Activated CD4-positive, CD25-positive, alpha-beta regulatory T cell treated with anti-CD3 and anti-CD28 coated beads, Interleukin-2, amount 50 U/mL, for 16 hours (primary cell): ENCODE measurements at places on chromosomes 4 and X.

- DNase-seq: no peak
These were observed 11.7 kb downstream of the RELL1 start for GRCh38 chr4:37674439-37674838.

DNA sequence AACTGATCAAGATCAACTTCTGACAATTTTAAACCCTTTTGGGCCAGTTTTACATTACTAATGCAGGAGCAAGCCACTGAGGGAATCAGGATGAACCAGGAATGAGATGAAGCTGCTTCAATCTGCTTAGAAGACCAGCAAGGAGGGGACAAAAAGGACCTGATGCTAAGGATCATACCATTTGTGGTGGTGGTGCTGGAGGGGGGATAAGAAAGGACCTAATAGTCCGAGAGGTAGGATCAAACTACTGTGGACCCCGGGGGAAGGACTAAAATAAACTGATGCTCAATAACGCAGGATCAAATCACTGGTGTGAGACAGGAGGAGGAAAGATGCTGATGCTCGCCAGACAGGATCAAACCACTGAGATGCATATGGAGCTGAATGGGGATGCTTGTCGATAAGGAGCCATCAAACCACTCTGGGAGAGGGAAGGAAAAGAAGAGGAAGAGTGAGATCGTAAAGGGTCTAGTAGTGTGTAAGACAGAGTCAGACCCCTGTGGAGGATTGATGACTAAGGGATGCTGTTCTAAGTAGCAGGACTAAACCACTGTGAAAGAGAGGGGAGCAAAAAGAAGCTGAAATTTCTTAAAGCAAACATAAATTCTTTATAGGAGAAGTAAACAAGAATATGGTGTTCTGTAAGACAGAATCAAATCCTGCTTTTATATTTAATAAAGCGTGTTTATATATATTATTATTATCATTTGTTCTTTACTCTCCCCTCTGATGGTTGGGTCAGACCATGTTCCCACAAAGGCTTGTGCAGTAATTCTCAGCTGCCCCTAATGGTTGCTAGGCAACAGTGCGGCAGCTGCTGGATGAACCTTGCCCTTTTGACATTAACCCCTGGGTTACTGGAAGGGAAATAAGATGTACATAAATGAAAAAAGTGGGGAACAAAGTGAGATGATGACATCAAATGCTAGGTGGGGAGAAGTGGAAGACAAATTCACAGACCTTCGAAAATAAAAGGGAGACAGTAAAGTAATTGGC, 432.5 kb upstream of the FGF16 start:
- no peak for DNase-seq

- DNase-seq: no peak
These were observed 9.5 kb upstream of the SFRP2 start for GRCh38 chr4:153798420-153798819.

GRCh38 chr4:5783486-5783885, 72.5 kb downstream of the EVC start:
- no peak for DNase-seq

- no peak for DNase-seq
These were observed 18.8 kb downstream of the MSANTD1 start for GRCh38 chr4:3267576-3268394.

DNA sequence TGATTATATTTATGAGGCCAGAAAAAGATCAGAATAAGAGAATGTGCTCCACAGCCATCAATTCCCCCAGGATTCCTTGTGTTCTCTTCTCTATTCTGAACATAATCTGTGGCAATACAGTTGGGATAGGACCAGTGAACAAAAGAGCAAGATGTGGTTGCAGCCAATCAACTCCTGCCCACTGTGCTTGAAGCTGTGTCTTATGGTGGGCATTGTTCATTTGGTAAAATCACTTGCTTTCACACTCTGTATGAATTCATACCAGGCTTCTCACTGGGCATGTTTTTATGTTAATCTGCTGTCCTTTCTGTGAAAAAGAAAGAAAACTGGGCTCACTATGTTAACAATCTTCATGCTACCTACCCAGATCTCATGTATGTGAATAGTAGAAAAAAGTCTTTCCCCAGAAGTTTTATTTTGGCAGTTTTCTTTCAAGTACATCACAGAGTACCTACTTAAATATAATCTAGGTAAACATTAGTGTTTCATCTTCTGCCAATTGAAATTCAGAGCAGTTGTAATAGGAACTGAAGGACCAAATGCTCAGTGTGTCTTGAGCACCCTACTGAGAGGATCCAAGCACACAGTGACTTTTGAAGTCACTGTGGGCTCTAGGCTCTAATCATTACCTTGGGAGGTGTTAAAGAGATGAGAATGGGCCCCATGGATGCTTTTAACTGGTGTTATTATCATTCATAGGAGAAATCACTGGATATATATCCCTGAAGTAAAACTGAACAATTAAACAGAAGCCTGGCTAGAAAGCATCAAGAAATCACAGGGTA, 429.2 kb upstream of the TRAM1L1 start:
- DNase-seq: no peak

DNA sequence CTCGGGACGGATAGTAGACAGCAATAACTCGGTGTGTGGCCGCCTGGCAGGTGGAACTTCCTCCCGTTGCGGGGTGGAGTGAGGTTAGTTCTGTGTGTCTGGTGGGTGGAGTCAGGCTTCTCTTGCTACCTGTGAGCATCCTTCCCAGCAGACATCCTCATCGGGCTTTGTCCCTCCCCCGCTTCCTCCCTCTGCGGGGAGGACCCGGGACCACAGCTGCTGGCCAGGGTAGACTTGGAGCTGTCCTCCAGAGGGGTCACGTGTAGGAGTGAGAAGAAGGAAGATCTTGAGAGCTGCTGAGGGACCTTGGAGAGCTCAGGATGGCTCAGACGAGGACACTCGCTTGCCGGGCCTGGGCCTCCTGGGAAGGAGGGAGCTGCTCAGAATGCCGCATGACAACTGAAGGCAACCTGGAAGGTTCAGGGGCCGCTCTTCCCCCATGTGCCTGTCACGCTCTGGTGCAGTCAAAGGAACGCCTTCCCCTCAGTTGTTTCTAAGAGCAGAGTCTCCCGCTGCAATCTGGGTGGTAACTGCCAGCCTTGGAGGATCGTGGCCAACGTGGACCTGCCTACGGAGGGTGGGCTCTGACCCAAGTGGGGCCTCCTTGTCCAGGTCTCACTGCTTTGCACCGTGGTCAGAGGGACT, 5.7 kb upstream of the MSANTD1 start:
- DNase-seq: no peak

- DNase-seq: no peak
These were observed 12.4 kb downstream of the PHKA2 start for GRCh38 chrX:18971506-18971905.

DNA sequence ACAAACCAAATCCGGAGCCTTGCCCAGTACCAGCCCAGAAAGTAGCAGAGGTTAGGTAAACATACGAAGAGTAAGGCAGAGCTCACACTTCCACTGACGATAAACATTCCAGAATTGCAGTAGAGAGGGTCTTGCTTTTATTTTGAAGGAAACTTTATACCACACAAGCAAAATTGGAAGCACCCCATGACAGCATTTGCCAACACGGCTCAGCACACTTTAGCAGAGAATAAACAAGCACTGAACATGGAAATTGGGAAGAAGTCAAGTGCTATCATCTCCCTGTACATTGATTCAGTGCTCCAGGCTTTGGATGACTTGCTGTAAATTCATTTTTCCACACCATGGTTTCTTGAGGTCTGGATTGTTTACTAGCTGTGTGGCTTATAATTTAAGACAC, 160.7 kb upstream of the FAM47C start:
- DNase-seq: no peak

DNA sequence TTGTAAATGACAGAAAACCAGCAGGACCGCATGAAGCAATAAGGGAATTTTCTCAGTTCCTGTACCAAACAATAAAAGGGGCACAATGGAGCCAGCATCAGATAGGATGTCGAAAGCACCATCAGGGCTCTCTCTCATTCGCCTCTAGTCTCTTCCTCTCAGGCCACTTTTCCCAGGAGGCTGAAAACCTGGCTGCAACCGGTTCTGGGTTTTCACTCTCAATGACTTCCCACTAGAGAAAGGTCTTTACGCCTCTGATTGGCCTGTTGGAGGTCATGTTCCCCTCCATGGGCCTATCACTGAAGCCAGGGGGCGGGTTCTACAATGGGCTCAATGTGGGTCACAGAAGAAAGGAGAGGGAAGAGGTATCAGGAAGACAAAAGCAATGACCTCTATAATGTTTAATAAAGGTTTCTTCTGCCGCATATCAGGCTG, 29.3 kb downstream of the ZNF827 start:
- no peak for DNase-seq

DNA sequence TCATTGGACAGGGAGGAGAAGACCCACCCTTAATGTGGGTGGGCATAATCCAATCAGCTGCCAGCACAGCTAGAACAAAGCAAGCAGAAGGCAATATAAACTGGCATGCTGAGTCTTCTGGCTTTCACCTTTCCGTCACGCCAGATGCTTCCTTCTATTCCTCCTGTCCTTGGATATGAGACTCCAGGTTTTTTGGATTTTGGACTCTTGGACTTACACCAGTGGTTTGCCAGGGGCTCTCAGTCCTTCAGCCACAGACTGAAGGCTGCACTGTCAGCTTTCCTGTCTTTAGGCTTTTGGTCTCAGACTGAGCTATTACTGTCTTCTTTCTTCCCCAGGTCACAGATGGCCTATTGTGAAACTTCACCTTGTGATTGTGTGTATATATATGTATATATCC, 32.2 kb upstream of the UGT2B4 start:
- no peak for DNase-seq

- DNase-seq: no peak
These were observed 7.6 kb downstream of the CITED1 start for GRCh38 chrX:72297953-72298730.

DNA sequence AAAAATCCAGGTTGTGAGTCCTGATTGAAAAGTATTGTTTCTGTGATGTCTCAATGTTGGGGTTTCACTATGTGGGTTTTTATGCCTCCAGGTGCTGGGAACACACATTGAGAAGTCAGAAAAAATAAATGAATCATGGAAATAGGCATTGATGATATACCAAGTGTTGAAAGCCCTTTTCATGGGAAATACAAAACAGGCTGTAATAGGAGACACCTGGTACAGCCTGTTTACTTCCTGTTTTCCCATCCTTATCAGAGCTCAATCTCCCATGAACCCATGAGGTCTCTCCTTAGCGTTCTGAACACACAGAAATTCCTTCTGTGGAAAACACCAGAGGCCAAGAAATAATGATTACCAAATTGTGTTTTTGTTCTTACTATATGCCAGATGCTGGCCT, 106.3 kb upstream of the BOD1L1 start:
- no peak for DNase-seq

DNA sequence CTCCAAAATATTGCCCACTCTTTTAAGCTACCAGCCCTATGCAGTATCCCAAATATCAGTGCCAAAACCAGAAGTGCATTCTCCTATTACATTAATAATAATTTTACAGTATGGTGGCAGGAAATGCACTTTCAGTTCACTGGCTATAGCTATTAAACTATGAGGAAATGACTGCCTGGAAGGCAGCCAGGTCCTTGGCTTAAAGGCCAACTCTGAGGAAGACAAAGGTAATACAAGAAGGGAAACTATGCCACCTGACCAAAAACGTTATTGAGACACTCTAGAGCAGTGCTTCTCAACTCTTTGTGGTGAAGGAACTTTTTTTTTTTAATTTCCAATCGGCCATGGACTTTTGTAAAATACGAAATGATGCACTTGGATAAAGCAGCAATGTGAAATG, 133.6 kb upstream of the VAMP7 start:
- no peak for DNase-seq

- no peak for DNase-seq
These were observed 644.9 kb upstream of the PITX2 start for GRCh38 chr4:111267786-111268185.

GRCh38 chr4:17398805-17399204, 113.1 kb downstream of the QDPR start:
- no peak for DNase-seq

DNA sequence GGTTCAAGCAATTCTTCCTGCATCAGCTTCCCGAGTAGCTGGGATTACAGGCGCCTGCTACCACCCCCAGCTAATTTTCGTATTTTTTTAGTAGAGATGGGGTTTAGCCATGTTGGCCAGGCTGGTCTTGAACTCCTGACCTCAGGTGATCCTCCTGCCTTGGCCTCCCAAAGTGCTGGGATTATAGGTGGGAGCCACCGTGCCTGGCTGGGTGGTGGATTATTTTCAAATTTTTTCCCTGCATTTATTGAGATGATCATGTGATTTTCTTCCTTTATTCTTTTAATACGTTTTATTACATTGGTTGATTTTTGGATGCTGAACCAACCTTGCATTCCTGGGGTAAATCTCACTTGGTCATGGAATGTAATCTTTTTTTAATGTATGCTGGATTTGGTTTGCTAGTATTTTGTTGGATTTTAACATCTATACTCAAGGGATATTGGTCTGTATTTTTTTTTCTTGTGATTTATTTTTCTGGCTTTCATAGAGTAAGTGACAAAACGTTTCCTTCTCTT, 30.9 kb downstream of the BMP2K start:
- no peak for DNase-seq

- DNase-seq: no peak
These were observed 24.3 kb downstream of the ZBTB33 start for GRCh38 chrX:120274958-120275357.

DNA sequence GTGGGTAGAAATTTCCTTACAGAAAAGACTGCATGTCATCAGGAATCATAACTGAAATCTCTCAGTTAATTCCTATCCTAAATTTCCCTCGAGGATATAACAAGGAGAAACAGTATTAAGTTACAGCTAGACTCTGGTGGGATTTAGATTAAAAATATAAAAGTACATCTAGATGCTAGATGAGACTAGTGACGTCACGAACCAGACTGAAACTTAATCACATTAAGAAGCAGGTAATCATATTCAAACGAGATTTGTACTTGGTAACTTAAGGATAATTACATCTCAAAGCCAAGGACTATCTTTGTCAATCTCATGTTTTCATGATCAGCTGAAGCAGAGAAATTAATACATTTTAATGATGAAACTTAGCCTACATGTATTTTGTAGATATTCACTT, 130.6 kb downstream of the MTNR1A start:
- no peak for DNase-seq

DNA sequence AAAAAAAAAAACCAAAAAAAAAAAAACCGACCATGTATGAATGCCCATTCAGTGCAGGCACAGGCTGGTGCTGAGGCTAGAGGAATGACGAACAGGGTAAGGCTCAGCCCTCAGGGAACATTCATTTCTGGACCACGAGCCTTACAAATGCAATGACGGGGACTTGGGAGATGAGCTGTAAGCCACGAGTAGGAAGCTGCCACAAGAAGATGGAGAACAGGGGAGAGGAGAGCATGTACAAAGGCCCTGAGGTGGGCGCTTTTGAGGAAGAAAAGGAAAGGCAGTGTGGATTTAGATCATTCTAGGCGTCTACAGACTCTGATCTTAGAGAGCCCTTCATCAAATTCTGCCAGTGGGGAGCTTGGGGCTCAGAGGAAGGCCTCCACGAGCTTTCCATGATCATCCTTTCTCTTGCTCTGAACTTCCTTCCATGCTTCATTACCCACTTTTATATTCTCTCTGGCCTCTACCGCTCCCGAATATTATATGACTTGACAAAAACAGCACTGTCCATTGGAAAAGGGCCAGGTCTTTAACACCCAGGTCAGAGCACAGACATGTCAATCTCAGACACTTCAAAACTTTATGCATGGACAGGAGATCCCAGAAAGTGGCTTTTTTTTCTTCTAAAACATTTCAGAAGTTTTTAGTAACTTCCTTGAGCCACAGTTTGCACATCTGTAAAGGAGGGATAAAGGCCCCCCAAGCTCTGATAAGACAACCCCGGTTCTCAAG, 3.3 kb upstream of the ZNF518B start:
- no peak for DNase-seq
